Fibroblast of lung (primary cell): ENCODE measurements at places on chromosomes 12 and 14. TPM values are rescaled to one million over a fixed set of nuclear protein-coding genes. Genes with fewer than 3 reads are reported as not detected.

ASB2 gene
- 0.51 and 0.99 TPM in 2 replicates for total RNA-seq

DNA sequence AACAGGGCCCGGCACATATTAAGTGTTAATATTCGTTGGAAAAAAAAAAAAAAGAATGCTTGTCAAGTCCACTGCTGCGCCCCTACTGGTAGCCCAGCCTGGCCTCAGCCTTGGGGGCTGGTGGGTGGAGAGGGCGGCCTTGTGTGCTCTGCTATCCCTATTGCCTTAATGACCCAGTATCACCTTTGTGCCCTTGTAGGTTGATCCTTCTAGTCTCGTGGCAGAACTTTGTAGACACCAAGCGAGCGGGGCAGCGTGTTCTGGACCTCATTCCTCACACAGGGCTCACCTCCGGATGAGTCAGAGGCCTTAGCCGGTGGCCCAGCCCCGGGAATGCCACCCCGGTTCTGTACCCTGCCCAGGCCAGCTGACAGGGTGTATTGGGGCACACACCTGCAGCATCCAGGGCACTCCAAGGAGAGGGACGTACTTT, 1.8 kb upstream of the RCOR1 start:
- H3K4me3 ChIP-seq, result peak overlapping the region; percentile 82
- no peaks in the 10 kb centered on the region for H3K27me3 ChIP-seq

- H3K4me3 ChIP-seq, result no peak overlapping the region
- peaks cover 9% of the 10 kb centered on the region for H3K27me3 ChIP-seq
- no peak overlapping the region for H3K27ac ChIP-seq
- no peak for DNase-seq
These were observed 716 bp downstream of the TMEM179 start for GRCh38 chr14:104603711-104604401.

GRCh38 chr12:78199926-78200325, 369.2 kb downstream of the NAV3 start:
- no peaks in the 10 kb centered on the region for H3K27me3 ChIP-seq
- peaks cover 5% of the 10 kb centered on the region for H3K4me1 ChIP-seq
- peak; percentile 80 for DNase-seq
- no peak overlapping the region for H3K4me3 ChIP-seq
- H3K27ac ChIP-seq, result no peak overlapping the region
